ENCODE measurements at places on chromosomes 4 and X.

DNA sequence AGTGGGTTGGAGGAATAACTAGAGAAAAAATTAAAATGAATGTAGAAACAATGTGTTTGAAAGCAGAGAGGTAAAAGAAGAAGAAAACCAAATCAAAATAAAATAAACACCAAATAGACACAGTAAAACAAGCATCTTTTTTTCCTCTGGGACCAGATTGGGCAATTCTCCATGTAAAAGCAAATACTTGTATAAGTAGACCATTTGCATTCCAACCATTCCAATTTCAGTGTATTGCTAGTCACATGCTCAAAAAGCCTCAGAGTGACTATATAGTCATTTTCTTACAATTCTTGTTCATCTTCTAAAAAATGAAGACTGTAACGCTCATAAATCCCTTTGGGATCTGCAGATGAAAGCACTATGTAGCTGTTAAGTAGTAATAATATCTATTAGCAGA is 969.5 kb downstream of the PCDH18 start:
- DNase-seq: no peak

DNA sequence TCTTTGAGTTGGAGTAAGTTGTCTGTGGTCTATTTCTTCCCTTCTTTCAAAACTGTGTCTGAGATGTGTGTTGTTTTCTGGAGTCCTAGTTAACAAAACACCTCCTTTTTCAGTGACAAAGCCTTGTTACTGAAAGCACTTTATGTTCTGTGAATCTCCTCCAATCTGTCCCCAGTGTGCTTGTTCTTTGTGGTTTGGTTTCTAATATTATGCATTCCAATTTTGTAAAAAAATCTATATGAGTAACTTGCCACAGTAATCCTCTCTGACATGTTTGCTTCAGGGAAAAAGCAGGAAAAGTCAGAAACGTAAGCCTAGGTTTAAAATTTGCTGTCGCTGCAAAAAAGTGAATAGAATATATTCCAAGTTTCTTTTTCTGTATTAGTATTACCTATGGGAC is 12.4 kb downstream of the PRRG1 start:
- DNase-seq: no peak

GRCh38 chr4:93809773-93810172 is 18.8 kb upstream of the ATOH1 start:
- no peak for DNase-seq

DNA sequence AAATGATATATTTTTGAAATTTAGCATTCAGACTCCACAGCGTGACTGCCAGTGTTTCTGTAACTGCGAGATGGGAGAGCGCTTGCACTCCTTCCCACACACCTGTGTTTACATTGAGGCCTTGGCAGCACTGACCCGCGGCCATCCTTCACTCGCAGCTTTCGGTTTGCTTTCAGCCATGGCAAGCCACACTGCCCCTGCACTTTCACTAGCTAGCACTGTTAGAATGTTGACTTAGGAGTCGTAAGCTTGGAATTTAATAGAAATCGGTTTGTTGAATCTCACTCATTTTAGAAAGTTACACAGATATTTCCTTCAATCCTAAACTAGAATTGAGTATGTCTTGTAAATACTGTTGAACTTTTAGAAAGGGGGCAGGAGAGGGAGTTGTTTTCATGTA is 136.2 kb downstream of the CFAP299 start:
- DNase-seq: no peak

- no peak for DNase-seq
These were observed 7.1 kb downstream of the PASD1 start for GRCh38 chrX:151570561-151570960.

- DNase-seq: no peak
These were observed 13.5 kb upstream of the RTL5 start for GRCh38 chrX:72145181-72145580.

DNA sequence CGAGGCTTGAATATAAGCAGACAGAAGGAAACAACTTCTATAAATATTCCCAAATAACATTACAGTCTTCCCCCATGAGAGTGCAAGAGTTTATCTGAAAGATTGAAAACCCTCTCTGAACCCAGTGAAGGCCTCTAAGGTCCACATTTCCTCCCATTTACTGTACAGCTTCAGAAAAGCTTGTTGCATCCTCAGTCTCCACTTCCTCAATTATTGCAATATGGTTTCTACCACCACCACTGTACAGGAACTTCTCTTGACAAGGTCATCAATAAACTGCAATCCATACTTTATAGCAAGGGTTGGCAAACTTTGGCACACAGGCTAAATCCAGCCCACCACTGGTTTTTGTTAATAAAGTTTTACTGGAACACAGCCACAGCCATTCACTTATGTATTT is 239.0 kb downstream of the THOC2 start:
- no peak for DNase-seq

GRCh38 chr4:31294655-31295480 is 574.7 kb downstream of the PCDH7 start:
- DNase-seq: no peak

- DNase-seq: no peak
These were observed 43.9 kb upstream of the SLC25A4 start for GRCh38 chr4:185099024-185099682.

- DNase-seq: no peak
These were observed 55.7 kb upstream of the CLDN34 start for GRCh38 chrX:9911487-9911886.

DNA sequence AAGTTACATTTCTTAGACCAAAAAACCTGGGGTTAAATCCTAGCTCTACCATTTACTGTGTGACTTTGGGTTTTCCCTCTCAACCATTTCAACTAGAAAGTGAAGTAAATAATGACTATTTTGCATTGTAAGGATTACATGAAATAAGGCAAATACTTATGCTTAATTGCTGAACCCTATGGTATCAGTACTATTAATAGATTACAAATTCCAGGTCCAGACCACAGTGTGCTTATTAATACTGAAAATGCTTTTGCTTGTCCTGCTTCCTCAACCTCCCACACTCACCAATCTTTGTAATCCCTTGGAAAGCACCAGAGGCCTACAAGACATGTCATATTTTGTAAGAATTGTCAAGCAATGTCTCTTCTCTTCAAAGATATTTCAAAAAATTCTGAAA is 456.5 kb downstream of the SPOCK3 start:
- DNase-seq: no peak

Measured in stimulated activated CD8-positive, alpha-beta memory T cell treated with anti-CD3 and anti-CD28 coated beads, Interleukin-7, amount 100 ng/mL, for 1 hour (primary cell).